ENCODE measurements at places on chromosomes 12 and 14.

DNA sequence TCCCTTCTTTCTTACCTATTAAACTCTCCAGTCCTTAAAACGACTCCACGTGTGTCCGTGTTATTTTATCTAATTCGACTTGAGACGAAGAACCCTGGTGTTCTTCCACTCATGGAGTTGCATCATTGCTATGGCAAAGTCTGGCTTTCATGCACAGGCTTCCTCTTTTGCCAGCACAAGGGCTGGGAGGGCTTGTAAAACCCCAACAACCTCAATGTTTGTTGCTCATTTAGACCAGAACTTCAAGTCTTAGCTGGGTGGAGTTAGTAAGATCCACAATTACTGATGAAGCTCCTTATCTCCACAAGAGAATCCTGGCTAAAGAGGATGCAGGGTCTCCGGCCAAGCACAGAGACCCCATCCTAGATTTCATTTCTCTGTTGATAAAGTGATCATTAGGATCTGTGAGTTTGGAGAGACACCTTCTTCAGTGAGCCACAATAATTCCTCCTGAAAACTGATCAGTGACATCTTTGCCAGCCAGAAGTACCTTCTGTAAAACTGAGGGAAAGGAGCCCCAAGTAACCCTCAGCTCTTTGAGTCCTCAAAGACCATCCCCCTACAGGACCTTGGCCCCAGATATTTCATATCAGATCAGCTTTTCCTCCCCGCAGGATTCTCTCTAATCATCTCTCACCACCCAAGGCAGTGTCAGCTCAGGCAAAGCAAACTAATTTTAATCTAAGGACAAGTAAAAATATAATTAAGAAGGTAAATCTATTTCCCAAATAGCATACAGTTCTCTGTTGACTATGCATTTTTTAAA is 514.6 kb downstream of the FUT8 start:
- DNase-seq, result no peak

DNA sequence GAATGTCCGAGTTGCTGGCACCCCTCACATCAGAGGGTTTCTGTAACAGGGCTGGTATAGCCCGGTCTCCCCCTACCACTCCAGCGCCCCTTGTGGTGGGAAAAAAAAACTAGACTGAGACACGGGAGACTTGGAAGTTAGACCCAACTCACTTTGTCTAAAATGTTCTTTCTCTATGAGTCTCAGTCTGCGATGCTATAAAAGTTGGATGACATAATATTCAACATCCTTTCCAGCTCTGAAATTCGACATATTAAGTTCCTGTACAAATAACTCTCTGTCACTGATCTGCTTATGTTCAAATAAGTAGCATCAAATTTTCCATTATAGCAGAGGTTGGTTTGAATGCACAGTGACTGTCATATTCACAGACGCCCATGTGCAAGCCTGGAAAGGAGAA is 25.7 kb upstream of the TC2N start:
- DNase-seq, result no peak

GRCh38 chr12:50642035-50642451 is 121.9 kb upstream of the ATF1 start:
- DNase-seq, result no peak

DNA sequence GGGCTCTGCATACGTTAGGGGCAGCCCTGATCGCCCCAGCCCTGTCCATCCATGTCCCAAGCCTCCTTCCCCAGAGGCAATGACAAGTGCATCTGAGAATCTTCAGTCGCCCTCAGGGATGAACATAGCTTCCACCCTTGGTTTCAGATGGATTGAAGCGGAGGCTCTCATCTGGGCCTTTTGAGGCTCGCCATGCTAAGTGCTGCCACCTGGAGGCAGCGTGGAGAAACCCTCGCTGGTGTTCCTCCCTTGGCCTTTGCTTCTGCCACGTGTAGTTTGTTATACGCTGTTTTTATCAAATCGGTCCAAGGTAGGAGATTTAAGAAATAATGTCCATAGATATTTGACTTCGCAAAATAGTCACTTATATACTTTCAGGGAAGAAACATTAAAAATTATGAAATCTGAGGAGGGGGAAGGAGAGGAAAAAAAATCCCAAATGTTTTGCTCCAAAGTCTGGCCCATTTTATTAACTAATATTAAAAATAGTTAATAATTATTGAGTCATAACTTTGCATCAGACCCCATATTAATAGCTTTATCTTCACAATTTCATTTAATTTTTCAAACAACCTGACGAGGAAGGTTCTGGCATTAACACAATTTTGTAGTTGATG is 28.8 kb upstream of the LRRC10 start:
- DNase-seq, result peak; percentile 45

DNA sequence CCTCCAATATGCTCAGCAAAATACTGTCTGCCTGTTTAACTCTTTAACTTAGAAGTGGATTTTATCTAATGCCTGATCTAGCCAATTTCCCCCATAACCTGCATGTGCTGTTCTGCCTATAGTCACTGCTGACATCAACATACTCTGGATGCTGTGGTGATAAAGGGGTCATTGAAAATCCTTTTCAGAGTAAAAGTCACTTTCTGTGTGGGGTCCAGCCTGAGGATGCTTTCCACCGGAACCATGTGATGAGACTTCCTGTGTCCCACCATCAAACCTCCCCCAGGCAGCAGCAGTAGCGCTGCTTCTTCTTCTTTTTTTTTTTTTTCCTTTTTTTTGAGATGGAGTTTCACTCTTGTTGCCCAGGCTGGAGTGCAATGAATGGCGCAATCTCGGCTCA is 607.0 kb downstream of the BCL11B start:
- DNase-seq, result no peak

GRCh38 chr14:22379727-22380126 is 209.3 kb downstream of the DAD1 start:
- DNase-seq, result no peak

- no peak for DNase-seq
These were observed 115.3 kb downstream of the TRMT5 start for GRCh38 chr14:60865378-60866127.

- no peak for DNase-seq
These were observed 948.3 kb upstream of the NOVA1 start for GRCh38 chr14:27546111-27546510.

DNA sequence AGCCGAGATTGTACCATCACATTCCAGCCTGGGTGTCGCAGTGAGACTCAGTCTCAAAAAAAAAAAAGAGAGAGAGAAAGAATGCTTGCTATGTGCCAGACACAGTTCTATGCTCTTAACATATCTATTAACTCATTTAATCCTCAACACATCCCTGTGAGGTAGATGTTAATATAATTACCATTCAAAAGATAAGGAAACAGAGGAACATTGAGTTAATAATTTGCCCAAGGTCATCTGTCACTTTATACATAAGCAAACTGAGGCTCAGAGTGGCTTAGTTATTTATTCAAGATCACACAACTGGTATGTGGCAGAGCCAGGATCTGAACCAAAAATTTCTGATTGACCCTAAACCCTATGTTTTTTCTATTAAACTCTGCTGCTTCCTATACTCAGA is 116.1 kb upstream of the BCAT1 start:
- DNase-seq, result no peak

DNA sequence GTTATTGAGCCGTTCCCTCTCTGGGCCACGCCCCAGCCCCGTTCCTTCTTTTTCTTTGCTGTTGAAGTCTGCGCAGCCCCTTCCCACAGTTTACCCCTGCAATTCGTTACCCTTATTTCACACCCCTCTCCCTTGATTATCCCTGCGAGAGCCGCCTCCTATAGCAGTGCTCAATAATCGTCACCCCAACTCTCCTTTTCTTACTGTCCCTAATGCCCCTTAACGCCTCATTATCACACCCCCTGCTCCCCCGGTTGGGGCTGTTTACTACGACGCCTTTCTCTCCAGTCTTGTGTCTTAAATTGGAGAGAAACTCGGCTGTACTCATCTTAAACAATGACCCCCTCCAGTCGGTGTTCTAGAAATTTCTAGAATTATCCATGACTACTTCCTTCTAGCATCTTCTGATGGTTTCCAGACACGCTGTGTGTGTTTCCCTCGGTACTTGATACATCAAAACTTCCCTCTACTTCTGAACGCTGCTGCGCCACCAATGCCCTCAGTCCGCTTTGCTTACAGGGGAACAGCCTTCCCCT is 713 bp upstream of the FBXL14 start:
- peak; percentile 59 for DNase-seq

GRCh38 chr12:90672081-90672480 is 282.9 kb downstream of the CCER1 start:
- DNase-seq, result no peak

DNA sequence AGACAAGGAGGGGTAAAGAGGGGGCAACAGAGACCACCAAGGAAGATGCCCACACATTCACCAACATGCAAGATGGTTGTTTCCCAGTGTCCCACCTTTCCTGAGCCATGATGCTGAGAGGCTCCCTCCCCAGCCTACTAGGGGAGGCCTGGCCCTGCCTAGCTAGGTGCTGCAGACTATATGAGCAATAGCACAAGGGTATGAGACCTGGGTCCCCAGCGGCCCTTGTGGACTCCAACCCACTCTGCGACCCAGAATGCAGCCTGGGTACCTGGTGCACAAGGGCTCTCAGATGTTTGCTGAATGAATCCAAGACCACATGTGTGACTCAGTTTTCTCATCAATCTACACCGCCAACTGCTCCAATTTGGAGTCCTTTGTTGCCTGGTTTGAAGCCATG is 13.9 kb downstream of the TGFB3 start:
- DNase-seq, result no peak

- DNase-seq, result no peak
These were observed 73.2 kb downstream of the ANO4 start for GRCh38 chr12:100867639-100868393.
